ENCODE measurements at places on chromosomes 4 and X.

GRCh38 chrX:148940411-148940996 is 440.1 kb downstream of the AFF2 start:
- DNase-seq, result no peak

DNA sequence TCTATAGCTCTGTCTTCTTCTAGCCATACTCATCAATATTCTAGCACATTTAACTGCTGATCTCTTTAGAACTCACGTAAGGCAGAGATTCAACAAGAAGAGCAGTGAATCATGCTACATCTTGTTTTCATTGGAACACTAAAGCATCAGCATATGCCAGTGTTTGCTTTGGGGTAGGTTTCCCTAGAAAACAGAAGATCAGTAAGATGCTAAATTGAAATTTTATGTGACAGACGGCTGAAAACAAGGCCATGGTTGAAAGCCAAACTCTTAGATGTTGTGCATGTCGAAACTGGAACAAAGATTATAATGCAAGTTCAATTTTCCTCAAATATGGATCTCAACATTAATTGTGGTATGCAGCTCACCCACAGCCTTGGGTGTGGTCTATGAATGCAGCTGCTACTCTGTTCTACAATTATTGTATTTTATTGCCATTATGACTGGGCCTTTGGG is 107.6 kb downstream of the PDLIM5 start:
- no peak for DNase-seq

DNA sequence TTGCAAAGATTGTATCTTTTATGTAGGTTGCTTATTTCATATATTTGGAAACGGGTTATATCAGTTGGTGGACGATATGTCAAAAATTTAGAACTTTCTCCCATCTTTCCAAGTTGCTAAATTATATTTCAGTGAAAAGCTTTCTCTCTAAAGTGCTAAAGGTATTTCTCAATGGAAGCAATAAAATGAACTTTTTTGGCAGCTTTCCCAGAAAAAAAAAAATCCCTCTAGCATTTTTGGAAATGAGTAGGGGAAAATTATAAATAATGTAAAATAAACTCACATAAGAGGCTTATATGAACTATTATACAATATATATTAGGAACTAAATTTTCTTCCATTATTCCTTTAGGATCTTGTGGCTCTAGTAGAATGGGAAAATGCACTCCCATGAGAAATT is 152.2 kb downstream of the GRID2 start:
- no peak for DNase-seq

- no peak for DNase-seq
Measured at GRCh38 chrX:151175283-151176062, 911 bp upstream of the GPR50 start.

GRCh38 chr4:137663251-137664045 is 131.2 kb upstream of the PCDH18 start:
- DNase-seq, result no peak

DNA sequence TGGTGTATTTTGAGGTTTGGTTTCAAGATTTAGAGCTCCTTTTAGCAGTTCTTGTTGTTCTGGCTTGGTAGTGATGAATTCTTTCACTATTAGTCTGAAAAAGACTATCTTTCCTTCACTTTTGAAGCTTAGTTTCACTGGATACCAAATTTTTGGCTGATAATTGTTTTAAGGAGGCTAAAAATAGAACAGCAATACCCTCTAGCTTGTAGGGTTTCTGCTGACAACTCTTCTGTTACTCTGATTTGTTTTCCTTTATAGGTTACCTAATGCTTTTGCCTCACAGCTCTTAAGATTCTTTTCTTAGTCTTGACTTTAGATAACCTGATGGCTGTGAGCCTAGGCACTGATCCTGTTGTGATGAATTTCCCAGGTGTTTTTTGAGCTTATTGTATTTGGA is 33.6 kb upstream of the HEPH start:
- no peak for DNase-seq

DNA sequence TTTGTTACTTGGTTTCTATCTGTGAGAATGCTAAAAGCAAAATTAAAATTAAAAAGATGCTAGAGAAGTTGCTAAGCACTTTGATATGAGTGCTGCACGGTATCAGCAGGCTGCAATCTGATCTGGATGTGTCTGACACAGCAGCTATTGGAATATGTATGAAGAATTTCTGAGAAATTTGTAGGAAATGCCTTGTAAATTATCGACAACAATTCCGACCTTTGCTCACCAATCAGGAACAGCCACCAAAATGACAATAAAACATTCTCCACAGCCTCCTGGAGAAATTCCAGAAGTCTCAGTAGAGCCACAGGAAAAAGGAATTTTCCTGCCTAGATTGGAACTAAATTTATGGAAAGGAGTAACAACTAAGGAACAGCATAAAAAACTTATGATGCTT is 82.5 kb downstream of the TIGD2 start:
- no peak for DNase-seq

DNA sequence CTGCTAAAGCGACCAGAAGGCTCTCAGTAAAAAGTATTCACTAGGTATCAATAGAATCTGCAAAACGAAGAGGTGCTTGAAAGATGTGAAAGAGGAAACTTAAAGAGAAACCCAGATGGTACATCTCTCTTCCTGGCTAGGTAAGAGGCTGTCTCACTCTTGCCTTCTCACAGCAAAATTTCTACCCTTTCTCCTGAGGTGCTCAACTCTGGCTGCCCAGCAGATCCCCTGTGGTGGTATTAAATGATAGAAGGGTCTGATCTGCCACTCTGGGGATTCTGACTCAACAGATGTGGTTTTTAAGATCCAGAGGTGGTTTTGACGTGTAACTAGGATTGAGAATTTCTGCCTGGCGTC is 14.9 kb upstream of the TSPAN5 start:
- DNase-seq, result no peak

DNA sequence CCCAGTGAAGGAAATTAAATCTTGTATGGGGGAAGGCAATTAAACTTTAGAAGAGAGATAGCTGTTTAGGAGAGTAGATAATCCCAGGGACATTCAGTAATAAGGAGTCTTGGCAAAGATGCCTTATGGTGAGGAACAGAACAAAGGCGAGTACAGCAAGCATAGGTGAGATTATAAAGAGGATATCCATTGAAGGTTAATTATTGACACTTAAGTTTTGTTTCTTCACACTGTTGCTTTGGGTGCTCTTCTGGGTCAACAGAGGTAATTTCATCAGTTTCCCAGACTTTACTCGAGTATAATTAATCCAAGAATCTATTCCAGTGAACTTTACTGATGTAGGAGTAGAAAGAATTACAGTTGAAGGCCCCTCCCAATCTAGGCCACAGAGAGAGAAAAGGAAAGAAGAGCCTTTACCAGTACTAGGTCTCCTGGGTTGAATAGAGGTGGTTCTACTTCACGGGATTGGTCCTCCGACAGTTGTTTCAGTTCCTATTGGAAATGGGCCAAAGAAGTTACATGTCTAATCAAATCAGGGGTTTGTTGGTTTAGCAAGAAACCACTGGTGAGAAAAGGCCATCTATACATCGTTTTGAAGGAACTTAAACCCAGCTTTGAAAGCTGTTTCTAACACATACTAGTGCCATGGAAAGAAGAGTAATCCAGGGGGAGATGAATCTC is 27.2 kb downstream of the EPGN start:
- DNase-seq, result no peak

DNA sequence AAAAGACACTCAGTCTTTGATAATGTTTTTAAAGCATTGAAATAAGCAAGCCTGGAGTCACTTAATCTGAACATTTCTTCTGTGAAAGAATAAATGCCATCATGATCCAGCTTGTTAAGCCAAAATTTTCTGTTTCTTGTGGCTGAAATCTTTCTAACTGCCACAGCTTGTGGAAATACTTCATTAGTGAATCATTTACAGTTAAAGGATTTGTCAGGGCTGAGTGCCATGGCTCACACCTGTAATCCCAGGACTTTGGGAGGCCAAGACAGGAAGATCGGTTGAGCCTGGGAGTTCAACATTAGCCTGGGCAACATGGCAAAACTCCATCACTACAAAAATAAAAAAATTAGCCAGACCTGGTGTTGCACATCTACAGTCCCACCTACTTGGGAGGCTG is 93.3 kb upstream of the PDE5A start:
- DNase-seq, result no peak

GRCh38 chrX:118562582-118563164 is 67.1 kb downstream of the DOCK11 start:
- DNase-seq, result no peak

DNA sequence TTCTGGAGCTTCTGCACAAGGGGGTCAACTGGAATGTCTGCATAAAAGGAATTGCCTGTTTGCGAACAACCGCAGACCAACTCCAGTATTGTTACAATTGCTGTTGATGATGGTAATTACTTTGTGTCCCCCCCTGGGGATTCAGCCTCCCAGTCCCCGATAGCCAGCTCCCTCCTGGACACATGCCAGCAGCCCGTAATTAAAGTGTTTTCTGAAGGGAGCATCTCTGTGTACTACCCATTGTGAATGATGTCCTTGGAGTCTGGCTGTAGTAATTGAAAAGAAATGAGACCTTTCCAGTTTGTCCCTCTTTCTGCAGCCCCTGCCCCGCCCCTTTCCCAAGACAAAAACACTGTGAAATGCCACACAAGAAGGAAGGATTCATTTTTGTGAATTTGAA is 377.1 kb upstream of the LCORL start:
- no peak for DNase-seq

DNA sequence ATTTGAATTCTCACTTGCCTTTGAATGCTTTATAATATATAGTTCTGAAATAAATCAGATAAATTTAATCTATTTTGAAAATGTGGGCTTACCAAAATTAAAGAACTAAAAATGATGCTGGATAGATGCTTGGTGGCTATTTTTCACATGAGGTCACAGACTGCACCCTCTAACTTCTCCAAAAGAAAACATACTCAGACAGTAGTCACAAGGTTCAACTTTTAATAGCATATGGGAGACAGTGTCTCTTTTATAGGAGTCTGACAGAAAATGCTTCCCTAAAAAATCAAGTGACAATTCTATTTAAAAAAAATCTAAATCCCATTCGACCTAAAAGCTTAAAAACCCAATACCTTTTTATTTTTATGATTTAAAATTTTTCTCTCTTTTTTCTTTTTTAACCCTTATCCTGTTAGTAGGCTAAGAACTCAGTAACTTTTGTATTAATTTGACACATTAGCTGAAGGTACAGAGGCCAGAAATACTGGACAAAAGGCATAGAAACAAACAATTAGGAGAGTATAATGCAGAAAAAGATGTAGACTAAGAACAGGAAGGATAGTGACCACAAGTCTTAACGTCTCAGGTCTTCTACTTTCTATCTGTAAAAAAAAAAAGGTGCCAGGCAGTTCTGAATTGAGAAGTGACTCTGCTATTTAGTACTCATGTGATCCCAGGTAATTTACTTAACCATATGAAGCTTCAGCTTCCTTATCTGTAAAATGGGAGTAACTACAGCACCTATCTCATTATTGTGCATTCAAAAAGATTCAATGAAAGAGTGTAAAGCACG is 7.6 kb downstream of the TIGD4 start:
- DNase-seq, result no peak

GRCh38 chrX:70421618-70422017 is 1.5 kb upstream of the GDPD2 start:
- no peak for DNase-seq

DNA sequence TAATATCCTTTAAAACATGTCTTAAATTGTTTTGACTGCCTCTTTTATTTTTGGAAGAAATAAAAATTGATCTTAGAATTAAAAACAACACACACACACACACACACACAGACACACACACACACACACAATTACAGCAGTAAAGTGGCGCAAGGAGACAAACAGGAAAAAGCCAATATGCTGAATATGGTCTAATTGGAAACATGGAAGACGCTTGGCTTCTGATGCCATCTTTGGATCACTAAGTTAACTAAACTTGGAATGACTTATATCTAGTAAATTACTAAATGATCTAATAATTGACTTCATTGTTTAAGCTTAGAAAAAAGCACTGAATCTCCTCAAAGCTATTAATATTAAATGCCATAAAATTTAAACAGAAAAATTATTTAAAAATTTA is 1093.4 kb downstream of the ADGRL3 start:
- DNase-seq, result no peak

- no peak for DNase-seq
Measured at GRCh38 chr4:75289914-75290582, 224.2 kb downstream of the RCHY1 start.

DNA sequence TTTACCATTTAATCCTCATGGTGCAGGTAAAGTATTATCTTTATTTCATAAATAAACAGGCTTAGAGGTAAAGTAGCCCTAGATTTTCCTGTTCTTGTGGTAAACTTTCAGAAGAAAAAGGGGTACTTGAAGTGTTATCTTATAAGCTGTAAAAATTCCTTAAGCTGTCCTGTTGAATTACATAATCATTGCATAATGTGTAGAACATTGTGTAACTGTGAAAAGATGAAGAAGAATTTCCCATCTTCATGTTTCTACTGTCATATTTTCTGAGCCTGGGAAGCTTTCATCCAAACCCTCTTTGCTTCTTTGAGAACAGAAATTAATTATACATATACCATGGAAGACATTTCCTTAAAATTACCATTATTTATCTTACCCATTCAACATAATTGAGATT is 90.5 kb downstream of the ELOVL6 start:
- no peak for DNase-seq

GRCh38 chrX:124820738-124821137 is 474.4 kb downstream of the SH2D1A start:
- no peak for DNase-seq

DNA sequence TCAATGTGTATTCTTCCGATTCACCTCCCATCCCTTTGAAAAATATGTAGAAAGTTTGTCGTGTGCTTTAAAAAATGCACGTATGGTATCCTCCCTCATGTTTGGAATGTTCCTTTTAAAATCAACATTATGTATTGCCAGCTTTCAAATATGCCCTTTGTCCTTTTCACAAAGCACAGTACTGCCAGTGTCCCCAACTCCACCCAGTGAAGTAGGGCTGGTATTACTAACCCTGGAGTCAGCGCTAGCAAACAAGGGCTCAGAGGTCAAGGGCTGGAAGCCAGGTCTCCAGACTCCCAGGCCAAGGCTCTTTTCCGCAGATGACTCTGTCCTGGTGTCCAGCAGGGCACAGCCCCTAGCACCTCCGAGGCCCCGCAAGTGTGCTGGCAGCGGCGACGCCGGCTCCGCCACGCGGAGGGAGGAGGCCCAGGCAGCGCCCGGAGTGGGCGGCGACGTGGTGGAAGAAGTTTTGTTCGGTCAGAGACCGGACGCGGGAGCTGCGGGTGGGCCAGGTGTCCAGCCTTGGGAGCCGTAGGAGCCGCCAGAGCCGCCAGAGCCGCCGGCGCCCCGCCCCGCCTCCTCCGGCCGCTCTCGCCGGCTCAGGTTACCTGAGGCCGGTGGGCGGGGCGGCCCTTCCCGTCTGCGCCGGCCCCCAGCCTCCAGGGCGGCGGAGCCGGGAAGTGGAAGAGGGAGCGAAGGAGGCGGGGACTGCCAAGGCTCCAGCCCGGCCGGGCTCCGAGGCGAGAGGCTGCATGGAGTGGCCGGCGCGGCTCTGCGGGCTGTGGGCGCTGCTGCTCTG is at the start of gene IL13RA1:
Gene IL13RA1, plus strand, starts transcription at position 720 of the 799 bp plus-strand sequence. Its CDS starts 33 bp downstream, at position 753.
- DNase-seq, result no peak
